PC-9 (cell line): ENCODE measurements at places on chromosomes 5 and 9. TPM values are rescaled to one million over a fixed set of nuclear protein-coding genes. Genes with fewer than 3 reads are reported as not detected.

GRCh38 chr5:95530416-95530815 is 24.4 kb downstream of the SKIC3 start:
- DNase-seq = no peak

GRCh38 chr5:132032196-132032595 is 20.7 kb upstream of the ACSL6 start:
- DNase-seq = no peak

The ADAMTS6 gene
- total RNA-seq = 1.4 and 2.1 TPM in 2 replicates

The NEUROG1 gene
- not detected in 2 replicates for total RNA-seq

DNA sequence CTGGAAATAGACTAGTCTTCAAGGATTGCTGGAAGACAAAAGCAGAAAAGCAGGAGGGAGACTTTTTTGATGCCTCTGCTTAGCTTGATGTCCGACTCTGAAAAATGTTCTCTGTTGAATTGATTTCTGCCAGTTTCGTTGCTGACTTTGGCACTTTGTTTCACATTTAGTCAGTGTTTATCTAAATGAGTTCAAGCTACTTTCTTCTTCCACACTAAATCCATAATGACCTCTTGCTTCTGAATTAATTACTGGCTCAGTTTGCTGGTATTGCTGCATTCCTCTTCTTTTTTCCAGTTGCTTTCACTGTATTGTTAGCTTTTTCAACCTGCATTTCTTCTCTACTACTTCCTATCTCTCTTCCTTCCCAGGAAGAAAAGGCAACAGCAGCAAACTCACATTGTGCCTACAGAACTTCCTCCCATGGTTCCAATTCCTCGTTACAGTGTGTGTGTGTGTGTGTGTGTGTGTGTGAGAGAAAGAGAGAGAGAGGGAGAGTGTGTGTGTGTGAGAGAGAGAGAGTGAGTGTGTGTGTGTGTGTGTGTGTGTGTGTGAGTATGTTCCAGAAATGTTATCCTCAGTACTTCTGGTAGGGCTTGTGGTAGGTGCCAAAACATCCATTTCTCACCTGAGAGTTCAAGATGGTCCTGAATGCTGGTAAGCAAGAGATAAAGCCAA is 234.8 kb downstream of the CSNK1G3 start:
- no peak for DNase-seq

DNA sequence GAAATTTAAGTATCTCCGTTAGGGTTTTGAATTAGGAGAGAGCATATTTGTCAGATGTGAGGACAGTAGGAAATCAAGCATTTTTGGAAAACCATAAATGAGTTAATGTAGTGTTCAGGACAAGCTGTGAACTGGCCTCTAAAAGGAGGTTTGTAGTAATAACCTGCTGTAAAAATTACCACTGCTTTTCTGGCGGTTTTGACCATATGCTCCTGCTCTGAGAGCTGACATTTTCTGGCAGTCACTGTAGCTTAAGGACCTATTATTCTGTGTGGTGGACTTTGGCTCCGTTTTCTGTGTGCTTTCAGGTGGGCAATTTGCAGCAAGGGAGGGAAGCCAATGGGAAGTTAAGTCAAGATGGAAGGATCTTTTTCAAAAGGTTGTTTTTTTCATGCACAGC is 111.1 kb downstream of the SGCD start:
- DNase-seq = no peak
